ENCODE measurements at places on chromosomes 7 and 10.

GRCh38 chr10:89256340-89256739 is 4.8 kb upstream of the LIPA start:
- no peak for DNase-seq

DNA sequence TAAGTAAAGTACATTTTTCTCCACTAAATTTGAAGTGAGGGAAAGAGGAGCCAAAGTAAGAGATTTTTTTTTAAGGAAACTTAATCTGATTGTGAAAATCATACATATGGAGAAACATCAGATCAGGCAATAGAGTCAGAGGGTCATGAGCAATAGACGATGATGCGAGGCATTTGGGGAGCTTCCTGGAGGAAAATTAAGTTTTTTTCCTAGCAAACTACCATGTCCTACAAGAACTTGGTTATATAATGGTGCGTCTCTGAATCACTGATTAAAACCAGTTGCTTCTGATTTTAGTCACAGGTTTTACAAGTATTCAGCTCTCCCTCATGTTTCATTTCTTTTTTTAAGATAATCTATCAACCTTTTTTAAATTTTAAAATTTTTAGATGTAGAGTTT is 52.1 kb upstream of the MTURN start:
- DNase-seq = no peak

GRCh38 chr10:19915816-19916215 is 99.6 kb downstream of the PLXDC2 start:
- DNase-seq = no peak

GRCh38 chr10:67789769-67790168 is 48.2 kb downstream of the DNAJC12 start:
- no peak for DNase-seq

DNA sequence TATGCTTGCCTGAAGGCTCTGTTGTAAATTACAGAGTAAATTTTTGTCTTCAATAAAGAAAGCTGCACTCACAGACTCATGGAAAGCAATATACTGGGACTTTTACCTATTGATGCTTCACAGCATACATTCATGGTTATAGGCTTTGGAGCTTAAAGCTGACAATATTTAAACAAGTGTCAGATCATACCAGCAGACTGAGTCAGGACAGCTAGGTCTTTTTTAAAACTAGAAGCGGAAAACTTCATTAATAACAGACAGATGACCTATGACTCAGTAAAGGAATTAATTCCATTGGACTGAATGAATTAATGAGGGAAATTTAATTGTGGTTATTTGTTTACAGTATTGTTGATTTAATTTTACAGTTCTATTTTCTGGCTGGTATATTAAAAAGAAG is 165.8 kb upstream of the DGKB start:
- no peak for DNase-seq

- DNase-seq = no peak
These were observed 583.5 kb downstream of the PARD3 start for GRCh38 chr10:34231441-34232180.

GRCh38 chr10:37703833-37704382 is 153.5 kb downstream of the ZNF248 start:
- no peak for DNase-seq

DNA sequence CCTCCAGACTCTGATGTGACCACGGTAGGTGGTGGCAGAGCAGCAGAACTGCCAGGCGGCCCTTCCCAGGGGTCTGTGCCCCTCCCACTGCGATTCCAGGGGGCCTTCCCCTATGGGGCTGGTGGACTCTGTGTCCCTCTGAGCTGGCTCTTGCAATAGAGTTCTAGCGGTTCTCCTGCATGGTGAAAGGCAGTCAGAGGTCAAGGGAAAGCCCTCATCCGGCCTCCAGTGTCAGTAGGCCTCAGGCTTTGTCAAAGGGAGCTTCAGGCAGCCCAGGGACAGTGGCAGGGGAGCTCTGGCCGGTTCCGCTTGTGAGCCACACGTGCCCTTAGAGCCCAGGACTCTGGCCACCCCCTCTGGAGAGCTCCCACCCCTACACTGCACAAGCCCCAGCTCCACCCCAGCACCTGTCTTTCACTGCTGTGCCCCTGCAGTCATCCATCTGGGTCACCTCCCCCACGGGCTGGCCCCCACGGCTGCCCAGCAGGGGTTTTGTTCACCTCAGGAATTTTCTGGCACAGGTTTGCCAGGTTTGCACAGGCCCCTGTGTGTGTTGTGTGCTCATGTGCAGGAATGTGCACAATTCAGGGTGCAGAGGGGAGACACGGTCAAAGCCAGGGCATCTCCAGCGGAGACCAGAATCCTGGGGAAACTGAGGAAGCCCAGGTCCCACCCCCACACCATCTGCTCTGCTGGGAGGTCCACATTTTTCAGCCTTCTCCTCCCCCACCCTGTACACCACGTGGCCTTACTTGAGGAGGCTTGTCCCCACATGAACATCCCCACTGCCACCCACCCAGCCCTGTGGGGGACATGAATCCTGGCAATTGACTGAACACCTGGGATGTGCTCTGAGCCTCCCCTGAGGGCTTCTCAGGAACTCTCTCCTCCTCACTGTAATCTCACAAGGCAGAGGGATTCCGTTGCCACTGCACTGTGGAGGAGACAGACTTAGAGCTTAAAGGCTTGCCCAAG is 23.8 kb downstream of the C10orf105 start:
- no peak for DNase-seq

GRCh38 chr10:62248465-62248864 is 20.2 kb downstream of the RTKN2 start:
- DNase-seq = no peak

- peak; percentile 52 for DNase-seq
These were observed 3.4 kb upstream of the CHST12 start for GRCh38 chr7:2399848-2400587.

DNA sequence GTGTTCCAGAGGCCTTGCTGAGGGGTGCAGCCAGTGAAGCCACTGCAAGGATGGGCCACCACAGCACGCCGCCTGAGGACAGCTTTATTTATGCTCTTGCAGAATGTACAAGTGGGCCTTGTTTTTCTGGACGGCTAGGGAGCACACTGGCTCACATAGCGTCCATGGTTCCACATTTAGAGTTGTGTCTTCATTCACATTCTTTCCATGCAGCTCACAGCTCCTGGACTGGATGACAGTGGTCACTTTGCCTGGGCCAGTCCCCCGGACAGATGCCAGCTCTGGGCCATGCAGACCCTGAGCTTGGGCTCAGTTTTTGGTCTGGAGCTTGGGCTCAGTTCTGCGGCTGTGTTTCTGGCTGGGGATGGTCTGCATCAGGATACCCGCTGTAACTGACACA is 2.6 kb upstream of the C10orf71 start:
- no peak for DNase-seq

DNA sequence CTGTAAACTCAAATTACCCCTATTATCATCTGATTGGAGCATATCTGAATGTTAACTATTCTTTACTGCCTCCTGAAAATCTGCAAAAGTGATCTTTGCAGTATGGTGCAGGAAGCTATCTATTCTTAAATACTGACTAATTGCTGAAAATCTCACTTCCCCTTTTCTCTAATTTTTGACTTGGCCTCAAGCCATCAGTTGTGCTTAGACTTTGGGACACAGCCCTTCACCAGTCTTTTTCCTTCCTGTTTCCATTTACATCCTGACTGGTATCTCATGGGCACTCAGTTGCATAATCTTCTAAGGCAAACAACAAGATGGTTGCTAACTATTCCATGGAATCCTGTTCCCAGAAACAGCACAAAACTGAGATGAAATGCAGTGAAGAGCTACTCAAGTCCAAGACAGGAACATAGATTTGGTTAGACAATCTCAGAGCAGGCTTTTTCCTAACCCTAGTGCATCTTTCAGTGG is 228.5 kb downstream of the SORCS1 start:
- DNase-seq = no peak

- DNase-seq = no peak
These were observed 48.6 kb downstream of the MALSU1 start for GRCh38 chr7:23347682-23348180.

- DNase-seq = no peak
These were observed 106.6 kb downstream of the CDK6 start for GRCh38 chr7:92729751-92730150.

GRCh38 chr7:67008260-67008659 is 11.6 kb downstream of the TYW1 start:
- DNase-seq = no peak

Data from left renal cortex interstitium (tissue), 4 donors.